ENCODE measurements at places on chromosomes 5 and 9. TPM values are rescaled to one million over a fixed set of nuclear protein-coding genes. Genes with fewer than 3 reads are reported as not detected.
A peak's percentile ranks its signal among the peaks of the same experiment; 100 is the strongest.

DNA sequence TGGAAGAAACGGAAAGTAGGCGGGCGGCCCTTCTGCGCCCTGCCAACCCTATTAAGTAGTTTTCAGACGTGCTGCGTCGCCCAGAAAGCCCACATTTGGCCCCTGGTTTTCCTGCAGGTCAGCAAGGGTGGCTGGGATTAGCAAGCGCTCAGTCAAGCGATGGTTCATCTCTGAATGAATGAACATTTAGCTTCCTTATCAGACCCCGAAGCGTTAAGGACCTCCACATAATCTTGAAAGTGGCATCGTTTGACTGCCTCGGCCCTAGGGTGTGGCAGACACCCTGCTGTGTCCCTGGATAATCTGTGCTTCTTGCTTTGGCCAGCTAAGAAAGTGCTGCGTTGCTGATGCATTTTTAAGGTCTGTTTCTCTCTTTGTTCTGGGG is 684 bp downstream of the TOR1B start:
- no peak for DNase-seq

DNA sequence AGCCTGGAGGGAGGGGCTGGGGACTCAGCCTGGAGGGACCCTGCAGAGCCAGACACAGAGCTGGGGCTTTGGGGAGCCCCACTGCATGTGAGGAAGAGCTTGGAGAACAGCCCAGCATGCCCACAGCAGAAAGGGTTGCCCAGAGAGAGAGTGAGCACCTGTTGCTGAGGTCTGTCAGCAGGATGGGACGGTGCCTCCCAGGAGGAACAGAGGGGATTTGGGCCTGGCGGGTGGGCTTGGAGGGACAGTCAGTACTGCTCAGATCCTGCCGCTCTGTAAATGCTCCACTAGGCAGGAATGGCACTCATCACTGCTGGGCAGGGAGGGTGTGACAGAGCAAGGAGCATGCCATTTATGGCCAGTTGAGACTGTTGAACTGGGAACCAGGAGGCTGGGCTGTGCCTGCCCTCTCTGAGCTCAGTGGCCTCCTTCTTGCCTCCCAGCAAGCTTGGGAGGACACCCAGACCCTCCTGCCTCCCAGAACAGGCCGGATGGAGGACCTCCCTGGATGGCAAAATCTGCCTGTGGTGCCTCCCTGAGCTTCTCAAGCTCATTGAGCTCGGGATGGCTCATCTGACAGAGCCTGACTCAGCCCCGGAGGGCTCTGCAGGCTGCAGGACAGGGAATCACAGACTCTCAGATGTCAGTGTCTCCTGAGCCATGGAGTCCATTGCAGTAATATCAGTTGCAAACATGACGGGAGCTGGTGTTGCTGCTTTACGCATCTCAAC is 786 bp upstream of the HRCT1 start:
- no peak for DNase-seq

- peak; percentile 7 for DNase-seq
These were observed 66.0 kb downstream of the FRMD3 start for GRCh38 chr9:83472221-83472665.

DNA sequence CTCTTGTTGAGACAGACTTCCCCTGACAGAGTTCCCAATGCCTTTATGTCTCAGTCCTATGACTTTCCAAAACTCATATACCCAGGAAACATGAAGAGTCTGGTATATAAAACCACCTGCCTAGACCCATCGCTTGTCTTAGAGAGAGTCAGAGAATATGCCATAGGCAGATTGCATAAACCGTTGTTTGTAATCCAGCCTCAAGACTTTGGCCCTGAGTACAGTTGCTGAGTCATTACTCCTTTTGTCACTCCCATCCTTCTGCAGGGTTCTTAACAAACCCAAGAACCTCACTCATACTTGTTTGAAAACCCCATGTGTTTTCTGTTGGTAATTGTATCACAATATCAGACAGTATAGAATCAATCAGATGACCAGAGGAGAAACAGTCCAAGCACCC is 616.3 kb downstream of the SLCO4C1 start:
- no peak for DNase-seq

Gene CA9
- not detected for total RNA-seq

Gene IL7R
- not detected for total RNA-seq

Measured in Caco-2 (cell line).